ENCODE measurements at places on chromosomes 3 and 15. TPM values are rescaled to one million over a fixed set of nuclear protein-coding genes. Genes with fewer than 3 reads are reported as not detected.

DNA sequence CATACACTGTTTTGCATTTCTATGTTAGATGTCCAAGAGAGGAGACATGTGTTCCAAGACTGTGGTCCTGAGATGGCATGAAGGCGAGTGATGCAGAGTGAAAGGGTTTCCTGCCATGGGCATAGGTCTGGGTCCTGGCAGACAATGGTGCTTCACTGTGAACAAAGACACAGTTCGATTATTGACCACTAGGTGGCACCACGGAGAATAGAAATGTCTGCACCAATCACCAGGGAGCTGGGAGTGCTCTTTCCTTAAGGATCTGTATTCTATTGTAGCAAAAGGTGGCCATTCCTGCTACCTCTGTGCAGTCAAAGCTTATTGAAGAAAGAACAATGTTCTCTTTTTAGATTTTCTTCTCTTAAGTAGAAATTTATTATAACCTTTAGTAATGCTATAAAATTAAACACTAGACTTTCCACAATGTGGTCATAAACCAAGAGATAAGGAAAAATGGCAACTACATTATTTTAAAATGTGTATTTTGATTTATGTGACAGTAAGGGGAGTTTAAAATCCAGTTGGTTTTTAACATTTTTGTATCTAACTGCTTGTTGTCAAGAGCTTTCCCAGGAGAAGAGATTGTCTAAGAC lies 88.7 kb downstream of the GABRG3 start:
- DNase-seq, result no peak

SLC51A gene
- total RNA-seq, result 0.60 TPM

DNA sequence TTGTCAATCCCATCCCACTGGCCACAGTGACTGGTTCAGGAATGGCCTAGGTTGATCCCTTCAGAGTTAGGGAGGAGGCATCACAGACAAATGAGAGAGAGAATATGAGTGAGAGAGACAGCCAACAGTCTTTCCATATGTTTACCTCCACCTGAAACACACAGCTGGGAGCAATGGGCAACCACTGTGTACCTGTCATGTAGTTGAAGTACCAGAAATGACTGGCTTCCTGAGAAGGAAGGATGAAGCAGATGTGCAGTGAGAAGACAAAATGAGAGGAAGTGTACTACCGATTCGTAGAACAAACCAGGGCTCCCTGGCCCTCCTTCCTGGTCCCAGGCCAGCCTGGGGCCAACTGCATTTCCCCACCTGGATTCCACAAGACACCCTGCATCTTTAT lies 27.4 kb downstream of the SRGAP3 start:
- DNase-seq, result no peak

GRCh38 chr15:83289160-83289559 lies 4.7 kb upstream of the BNC1 start:
- DNase-seq, result no peak

DNA sequence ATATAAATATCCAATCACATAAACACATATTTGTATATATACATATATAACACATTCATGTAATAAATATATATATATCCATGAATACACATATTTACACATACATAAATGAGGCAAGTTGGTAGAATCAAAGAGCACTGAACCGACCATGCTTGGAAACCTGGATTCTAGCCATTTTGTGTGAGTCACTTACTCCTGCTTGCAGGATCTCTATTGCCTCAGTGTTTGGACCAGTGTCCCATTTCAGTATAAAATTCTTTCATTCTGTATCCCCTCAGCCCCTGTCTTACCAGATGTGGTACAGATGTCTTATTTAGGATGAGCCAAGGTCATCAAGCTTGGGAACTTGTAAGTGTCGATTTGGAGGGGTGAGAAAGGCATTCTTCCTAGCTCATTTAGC lies 391.4 kb upstream of the FRG2C start:
- DNase-seq, result no peak

SCN5A gene
- total RNA-seq, result 163 TPM

DNA sequence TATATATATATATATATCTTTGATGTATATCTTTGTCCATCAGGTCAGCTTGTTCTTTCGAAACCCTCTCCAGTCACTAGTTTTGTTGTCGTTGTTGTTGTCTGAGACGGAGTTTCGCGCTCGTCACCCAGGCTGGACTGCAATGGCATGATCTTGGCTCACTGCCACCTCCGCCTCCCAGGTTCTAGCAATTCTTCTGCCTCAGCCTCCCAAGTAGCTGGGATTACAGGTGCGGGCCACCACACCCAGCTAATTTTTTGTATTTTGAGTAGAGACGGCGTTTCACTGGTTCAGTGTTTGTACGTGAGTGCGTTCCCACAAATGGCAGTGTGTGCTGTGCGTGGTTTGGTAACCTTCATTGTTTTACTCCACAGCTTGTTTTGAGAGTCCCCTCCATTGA lies 51.7 kb downstream of the ZDHHC19 start:
- DNase-seq, result no peak

GRCh38 chr3:166478356-166478755 lies 641.1 kb upstream of the BCHE start:
- DNase-seq, result no peak

ROBO2 gene
- 0.14 TPM for total RNA-seq

- no peak for DNase-seq
These were observed 12.1 kb upstream of the LOXL1 start for GRCh38 chr15:73914145-73914544.

DNA sequence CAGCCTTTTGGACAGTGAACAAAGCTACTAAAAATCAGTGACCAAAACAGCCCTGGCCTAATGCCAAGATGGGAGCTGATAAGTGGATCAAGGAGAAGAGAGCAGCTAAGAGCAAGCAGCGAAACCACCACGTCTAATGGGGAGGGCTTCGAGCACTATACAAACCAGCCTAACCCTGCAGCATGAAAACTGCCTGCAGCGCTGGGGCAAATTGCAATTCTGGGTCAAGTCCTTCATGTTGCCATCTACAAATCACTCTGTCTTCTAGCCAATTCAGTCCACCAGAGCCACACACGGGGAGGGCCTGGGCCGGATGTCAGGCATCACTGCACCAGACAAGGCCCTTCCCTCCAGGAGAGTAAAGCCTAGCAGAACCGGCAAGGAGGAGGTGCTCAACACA lies 30.5 kb upstream of the SPATA12 start:
- no peak for DNase-seq

CGNL1 gene
- total RNA-seq, result 10.0 TPM

DNA sequence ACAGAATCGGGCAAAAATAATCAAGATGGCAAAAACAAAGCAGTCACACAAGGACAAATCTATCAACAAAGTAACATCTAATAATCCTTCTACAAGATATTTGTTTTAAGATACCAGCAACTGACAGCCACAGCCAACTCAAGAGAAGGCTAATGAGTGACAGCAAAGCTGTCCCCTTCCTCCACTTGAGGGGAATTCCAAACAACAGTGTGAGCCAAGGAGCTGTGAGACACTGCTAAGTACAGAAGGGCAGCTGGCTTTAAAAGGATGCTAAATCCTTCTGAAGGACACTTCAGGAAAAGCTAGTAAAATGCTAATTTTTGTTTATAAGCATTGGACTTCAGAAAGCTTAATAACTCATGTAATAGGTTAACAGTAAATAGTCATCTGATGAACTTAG lies 120.3 kb upstream of the GOLGA8J start:
- no peak for DNase-seq

ACTC1 gene
- total RNA-seq, result 15,626 TPM

GRCh38 chr3:195160257-195160898 lies 110.6 kb downstream of the XXYLT1 start:
- no peak for DNase-seq

DNA sequence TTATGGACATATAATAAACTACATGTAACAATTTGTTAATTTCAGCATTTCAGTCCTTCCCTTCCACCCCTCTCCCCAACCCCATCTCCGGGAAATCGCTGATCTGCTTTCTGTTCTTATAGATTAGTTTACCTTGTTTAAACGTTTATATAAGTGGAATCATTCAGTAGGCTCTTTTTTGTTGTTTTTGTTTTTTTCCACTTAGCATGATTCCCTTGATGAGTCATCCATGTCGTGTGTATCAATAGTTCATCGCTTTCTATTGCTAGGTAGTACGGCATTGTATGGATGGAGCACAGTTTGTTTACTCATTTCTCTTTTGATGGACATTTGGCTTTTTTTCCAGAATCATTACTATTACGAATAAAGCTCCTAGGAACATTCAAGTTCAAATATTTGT lies 23.5 kb upstream of the AMOTL2 start:
- no peak for DNase-seq

- no peak for DNase-seq
These were observed 190.9 kb upstream of the PLSCR5 start for GRCh38 chr3:146796078-146796477.

- DNase-seq, result no peak
These were observed 230.0 kb upstream of the LYSMD4 start for GRCh38 chr15:99963096-99963825.

GREM1 gene
- total RNA-seq, result not detected
